ENCODE measurements at places on chromosomes 2 and 18.

- no peak overlapping the region for H3K4me3 ChIP-seq
- no peaks in the 10 kb centered on the region for H3K36me3 ChIP-seq
- H3K27me3 ChIP-seq = no peaks in the 10 kb centered on the region
- no peak for DNase-seq
Observed at GRCh38 chr18:27856820-27857219, 320.1 kb downstream of the CDH2 start.

DNA sequence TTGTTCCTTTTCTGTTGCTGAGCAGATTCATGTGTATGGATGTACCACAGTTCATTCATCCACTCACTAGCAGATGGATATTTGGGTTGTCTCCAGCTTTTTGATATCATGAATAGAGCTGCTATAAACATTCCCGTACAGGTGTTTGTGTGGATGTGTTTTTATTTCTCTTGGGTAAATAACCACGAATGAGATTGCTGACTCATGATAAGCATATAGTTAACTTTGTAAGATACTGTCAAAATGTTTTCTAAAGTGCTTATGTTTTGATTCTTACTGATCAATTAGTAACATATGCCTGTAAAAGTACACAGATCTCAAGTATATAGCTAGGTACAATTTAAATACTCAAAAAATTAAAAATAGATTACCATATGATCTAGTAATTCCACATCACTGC is 27.7 kb downstream of the TSN start:
- no peaks in the 10 kb centered on the region for H3K27me3 ChIP-seq
- H3K27ac ChIP-seq = no peak overlapping the region
- no peaks in the 10 kb centered on the region for H3K36me3 ChIP-seq
- no peaks in the 10 kb centered on the region for H3K4me1 ChIP-seq
- no peak overlapping the region for H3K4me3 ChIP-seq
- no peak for DNase-seq

GRCh38 chr2:63719052-63719451 is 122.6 kb upstream of the UGP2 start:
- H3K4me1 ChIP-seq = no peaks in the 10 kb centered on the region
- H3K27me3 ChIP-seq = peaks cover 2% of the 10 kb centered on the region
- no peak overlapping the region for H3K27ac ChIP-seq
- DNase-seq = no peak
- no peaks in the 10 kb centered on the region for H3K36me3 ChIP-seq

DNA sequence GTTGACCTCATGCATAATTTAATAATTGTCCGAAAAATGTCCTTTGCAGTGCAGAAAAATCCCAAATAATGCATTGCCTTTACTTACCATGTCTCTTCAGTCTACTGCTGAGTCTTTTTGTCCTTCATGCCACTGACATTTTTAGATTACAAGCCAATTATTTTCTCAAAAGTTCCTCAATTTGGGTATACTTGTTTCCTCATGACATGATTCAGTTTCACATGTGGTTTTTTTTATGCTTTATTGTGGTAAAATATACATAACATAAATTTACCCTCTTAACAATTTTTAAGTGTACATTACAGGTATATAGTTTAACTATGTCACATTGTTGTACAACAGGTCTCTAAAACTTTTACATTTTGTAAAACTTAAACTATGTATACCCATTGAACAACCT is 81.0 kb downstream of the EPC2 start:
- H3K36me3 ChIP-seq = no peaks in the 10 kb centered on the region
- DNase-seq = no peak
- H3K27me3 ChIP-seq = no peaks in the 10 kb centered on the region
- no peak overlapping the region for H3K4me3 ChIP-seq

GRCh38 chr2:46461709-46462171 is 17.6 kb upstream of the TMEM247 start:
- H3K36me3 ChIP-seq = peaks cover under 1% of the 10 kb centered on the region
- H3K27me3 ChIP-seq = peaks cover 1% of the 10 kb centered on the region
- no peak overlapping the region for H3K4me3 ChIP-seq
- peaks cover 11% of the 10 kb centered on the region for H3K4me1 ChIP-seq
- H3K27ac ChIP-seq = no peak overlapping the region

DNA sequence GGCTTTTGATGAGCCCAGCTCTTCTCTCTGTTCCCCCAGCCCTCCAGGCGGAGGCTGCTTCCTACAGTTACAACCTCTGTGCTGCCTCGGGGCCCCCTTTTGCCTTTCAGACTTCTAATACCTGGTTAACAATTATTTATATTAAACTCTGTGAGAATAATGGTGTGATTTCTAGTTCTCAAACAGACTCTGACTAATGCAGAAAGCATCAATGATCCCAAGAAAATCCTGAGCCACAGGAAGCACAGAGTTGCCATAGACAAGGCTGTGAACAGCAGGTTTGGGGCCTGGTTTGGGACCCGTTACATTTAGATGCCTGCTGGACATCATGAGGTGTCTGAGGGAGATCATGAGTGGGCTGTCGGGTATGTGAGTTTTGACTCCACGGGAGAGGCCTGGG is 37.4 kb upstream of the MYO3B start:
- H3K27me3 ChIP-seq = peaks cover 2% of the 10 kb centered on the region
- peaks cover 8% of the 10 kb centered on the region for H3K4me1 ChIP-seq

DNA sequence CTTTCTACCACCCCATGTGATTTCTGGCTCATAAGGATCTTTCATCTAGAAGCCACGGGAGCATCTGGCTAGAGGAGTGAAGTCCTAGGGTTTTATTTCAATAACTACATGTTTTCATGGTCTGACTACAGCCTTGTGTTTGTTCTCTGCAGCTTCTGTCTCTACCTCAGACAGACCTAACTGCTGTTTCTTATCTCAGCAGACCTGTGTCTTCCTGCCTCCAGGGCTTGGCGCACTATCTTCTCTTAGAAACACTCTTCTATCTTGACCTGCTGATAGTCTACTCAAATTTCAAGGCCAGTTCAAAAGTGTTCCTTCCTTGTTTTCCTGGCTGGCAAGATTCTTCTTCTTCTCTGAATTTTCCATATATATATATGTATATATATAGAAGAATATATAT is 11.0 kb upstream of the TRIB2 start:
- no peaks in the 10 kb centered on the region for H3K4me1 ChIP-seq
- H3K27me3 ChIP-seq = peaks cover 1% of the 10 kb centered on the region
- no peak for DNase-seq
- no peak overlapping the region for H3K4me3 ChIP-seq
- no peak overlapping the region for H3K27ac ChIP-seq

DNA sequence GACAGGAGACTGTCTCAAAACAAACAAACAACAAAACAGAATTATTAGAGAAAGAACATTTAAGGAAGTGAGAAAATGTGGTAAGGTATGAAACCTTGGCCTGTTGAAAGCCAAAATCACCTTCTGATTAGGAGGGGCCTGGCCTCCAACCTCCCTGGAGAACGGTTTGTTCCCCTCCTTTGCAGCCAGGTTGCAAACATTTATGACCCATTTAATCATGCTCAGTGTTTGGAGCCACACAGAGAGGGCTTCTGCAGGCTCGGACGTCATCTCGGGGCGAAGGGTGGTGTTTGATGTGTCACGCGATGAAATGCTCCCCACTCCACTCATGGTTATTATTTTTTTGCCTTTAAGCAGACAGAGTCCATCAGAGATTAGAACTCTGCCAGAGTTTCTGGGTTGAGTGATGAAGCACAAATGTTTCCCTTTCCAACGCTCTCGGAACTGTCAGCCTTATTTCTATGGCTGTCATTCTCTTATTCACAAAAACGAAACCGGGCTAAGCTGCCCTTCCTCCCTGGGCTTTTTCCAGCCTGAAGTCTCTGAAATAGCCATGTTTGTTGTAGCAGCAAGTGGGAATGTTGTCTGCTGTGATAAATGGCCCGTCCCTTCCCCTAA is 33.6 kb upstream of the ROCK2 start:
- H3K27me3 ChIP-seq = no peaks in the 10 kb centered on the region
- H3K4me3 ChIP-seq = no peak overlapping the region
- H3K27ac ChIP-seq = no peak overlapping the region
- H3K36me3 ChIP-seq = no peaks in the 10 kb centered on the region
- H3K4me1 ChIP-seq = peaks cover 13% of the 10 kb centered on the region
